NCI-H524 treated with DMSO at 0.1 percent for 48 hours (cell line): ENCODE measurements at places on chromosomes 1 and 21.

DNA sequence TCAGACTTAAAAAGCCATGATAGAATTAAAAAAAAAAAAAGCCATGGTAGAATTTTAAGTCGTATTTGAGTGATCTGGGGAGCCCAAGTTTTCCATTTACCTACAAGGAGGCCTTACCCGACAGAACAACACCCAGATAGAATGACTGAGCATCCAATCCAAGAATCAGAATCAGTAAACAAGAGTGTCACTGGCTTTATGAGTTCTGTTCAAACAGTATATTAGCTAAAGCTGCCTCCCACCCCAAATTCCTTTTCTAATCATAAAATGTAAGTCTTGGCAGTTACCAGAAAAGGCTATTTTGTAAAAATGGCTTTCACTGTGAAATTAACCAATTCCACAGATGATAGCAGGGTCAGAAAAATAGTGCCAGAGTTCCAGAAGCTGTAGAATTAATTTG is 1.2 kb downstream of the GTF2B start:
- DNase-seq, result no peak

GRCh38 chr1:176110203-176110602 is 96.9 kb downstream of the COP1 start:
- DNase-seq, result no peak

- DNase-seq, result no peak
Observed at GRCh38 chr1:184422490-184423233, 35.8 kb downstream of the C1orf21 start.

DNA sequence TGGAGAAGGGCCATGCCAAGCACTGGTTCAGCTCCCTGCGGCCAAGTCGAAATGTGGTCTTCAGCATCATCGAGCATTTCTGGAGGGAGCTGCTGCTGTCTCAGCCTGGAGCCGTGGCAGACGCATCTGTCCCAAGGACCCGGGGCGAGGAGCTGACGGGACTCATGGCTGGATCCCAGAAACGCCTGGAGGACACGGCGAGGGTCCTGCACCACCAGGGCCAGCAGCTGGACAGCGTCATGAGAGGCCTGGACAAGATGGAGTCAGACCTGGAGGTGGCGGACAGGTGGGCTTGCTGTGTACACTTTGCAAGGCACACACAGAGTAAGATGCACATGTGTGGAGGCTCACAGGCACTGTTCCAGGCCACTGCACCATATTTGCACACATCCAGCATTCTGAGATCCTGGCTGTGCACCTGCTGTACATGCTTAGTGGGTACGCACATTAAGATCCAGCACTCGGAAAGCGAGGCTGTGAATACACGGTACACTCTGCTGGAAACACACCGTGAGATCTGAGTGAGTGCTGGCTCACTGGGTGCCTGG is 12.8 kb downstream of the SNAP47 start:
- DNase-seq, result no peak

GRCh38 chr1:190608282-190608681 is 130.6 kb upstream of the BRINP3 start:
- no peak for DNase-seq

DNA sequence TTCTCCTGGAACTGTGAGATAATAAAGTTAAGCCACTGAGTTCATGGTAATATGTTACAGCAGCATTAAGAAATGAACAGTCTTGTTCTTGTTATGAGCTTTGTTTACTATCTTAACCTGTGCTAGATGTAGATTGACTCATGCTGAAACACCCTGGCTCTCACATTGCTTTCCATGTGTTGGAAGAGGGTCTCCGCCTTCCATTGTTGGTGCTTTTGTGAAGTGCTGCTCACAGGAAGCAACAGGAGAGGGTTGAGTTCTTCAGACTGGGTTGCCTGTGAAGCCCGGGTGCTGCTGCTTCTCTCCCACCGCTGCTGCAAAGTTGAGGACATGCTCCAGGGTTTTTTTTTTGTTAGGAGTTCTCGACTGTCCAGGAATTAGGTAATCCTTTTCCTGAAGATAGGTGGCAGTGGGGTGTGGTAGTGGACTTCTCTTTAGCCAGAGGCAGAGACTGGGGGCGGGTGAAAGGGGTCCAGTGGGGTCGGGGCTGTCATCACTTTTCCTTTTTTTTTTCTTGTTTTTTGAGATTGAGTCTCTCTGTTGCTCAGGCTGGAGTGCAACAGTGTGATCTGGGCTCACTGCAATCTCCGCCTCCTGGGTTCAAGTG is 28.7 kb upstream of the HMGN1 start:
- DNase-seq, result no peak

- DNase-seq, result no peak
Observed at GRCh38 chr1:107525961-107526360, 385.1 kb downstream of the NTNG1 start.

GRCh38 chr1:59218521-59219236 is 78.2 kb upstream of the FGGY start:
- DNase-seq, result no peak

DNA sequence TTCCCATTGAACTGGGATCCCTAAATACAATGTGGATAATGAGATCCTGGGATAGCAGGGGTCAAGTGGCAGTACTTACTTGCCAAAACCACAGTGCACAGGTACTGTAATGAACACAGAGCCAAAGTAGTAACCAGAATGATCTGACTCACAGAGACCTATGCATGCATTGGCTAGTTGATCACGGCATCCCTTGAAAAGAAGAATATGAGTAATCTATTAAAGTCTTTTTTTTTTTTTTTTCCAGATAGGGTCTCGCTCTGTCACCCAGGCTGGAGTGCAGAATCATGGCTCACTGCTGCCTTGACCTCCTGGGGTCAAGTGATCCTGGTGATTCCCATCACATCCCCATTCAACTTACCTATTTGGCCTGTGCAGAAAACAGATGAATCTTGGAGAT is 29.4 kb upstream of the EIF4G3 start:
- DNase-seq, result no peak

GRCh38 chr1:60636946-60637345 is 445.4 kb upstream of the NFIA start:
- DNase-seq, result no peak

DNA sequence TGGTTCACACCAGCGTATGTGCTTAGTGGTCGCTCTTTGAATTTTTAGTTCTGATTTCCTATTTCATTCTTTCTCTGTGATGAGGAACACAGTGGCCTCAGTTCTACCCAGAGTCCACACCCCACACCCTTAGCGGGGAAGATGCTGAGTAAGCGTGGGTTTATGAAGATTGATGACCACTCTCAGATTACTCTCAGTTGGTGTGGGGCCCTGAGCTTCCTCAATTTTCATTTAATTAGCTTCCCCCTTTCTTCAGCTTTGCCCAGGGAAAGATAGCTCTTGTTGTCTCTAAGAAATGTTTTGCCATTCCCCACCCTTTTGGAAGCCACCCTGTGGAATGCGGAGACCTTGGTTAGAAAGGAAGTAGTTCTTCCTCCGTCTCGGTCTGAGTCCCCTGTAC is 299.9 kb upstream of the PROX1 start:
- no peak for DNase-seq

- DNase-seq, result no peak
Observed at GRCh38 chr1:43441894-43442637, 11.7 kb downstream of the HYI start.

DNA sequence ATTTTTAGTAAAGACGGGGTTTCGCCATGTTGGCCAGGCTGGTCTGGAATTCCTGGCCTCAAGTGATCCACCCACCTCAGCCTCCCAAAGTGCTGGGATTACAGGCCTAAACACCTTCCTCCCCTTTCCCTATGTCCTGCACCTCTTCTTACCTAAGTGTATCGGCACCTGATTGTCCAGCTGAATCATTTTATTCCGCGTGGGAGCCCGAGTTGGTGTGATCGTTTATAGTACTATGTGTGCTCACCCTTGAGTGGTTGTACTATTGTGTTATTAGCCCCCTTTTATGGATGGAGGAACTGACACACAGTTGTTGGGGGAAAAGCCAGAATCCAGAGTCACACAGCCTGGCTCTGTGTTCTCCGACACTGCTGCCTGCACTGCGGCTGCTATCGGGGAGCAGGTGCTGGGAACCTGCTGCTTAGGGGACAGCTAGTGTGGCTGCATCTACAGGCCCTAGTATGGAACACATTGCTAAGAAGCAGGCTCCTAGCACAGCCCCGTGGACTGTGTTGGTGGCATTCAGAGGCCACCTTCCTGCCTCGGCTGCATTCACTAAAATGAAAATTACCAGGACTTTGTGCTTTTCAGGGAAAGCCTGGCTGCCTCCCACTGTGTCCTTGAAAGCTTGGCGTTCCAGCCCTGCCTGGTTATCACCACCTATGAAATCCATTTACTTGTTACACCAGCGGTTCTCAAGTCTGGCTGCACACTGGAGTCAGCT is 21.6 kb downstream of the ENO1 start:
- no peak for DNase-seq

DNA sequence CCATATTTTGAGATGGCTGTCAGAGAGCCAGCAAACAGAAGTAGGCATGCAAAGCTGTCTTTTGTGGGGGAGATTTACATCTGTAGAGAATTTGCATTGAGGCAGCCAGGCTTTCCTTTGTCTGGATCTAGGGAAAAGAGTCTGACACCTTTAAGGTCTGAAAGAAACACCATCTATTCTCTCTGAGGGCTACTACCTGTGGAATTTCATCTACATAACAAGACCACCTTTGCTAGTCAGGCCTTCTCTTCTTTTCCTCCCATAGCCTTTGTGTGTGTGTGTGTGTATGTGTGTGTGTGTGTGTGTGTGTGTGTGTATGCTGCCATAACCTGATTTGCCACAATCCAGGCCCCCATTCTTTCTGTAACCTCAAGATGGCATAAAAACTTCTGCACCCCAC is 28.4 kb upstream of the DMRTB1 start:
- DNase-seq, result no peak

- no peak for DNase-seq
Observed at GRCh38 chr1:245058436-245058835, 96.3 kb upstream of the KIF26B start.

GRCh38 chr1:180199018-180199417 is 31.0 kb upstream of the LHX4 start:
- no peak for DNase-seq

DNA sequence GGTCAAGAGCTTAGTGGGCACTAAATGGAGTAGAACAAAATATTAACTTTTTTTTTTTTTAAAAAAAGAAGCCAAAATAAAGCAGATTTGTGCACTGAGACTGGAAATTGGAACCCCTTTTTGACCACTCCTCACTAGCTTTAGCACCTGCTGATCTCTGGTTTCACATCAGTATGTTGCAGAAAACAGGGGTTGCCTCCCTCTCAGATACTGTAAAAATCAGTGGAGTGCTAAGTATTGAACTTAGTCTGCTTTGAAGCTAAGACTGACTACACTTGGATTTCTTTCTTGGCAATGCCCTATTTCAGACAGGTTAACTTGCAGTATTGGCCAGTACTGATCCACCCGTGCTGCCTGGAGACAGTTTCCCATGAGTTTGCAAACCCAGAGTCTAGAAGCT is 2.7 kb upstream of the KIAA0040 start:
- no peak for DNase-seq

GRCh38 chr1:178300352-178300699 is 196.4 kb downstream of the CLEC20A start:
- no peak for DNase-seq

DNA sequence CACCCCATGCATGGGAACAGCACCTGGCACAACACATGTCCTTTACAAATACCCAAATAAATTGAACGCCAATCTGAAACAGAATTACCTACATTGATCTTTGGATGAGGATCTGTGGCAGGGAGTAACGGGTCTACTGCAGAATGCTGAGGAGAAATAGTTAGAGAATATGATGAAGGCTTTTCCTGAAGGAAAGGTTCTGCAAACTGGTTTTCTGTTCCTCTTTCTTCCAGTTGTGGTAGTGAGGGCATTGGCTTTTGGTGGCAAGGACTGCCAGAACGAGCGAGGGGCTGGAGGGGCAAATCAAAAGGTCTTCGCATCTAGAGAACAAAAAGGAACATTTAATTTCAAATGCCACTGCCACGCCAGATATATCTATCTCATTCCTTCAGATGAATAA is 19.8 kb downstream of the CEP104 start:
- DNase-seq, result no peak

DNA sequence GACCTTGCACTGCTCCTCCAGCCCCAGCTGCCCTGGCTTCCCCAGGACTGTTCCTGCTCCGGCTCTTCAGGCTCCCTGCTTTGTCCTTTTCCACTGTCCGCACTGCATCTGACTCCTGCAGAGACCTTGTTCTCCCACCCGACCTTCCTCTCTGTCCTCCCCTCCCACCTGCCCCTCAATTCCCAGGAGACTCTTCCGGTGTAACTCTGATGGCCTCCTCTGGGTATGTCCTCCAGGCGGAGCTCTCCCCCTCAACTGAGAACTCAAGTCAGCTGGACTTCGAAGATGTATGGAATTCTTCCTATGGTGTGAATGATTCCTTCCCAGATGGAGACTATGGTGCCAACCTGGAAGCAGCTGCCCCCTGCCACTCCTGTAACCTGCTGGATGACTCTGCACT is 550 bp downstream of the ACKR1 start:
- no peak for DNase-seq

DNA sequence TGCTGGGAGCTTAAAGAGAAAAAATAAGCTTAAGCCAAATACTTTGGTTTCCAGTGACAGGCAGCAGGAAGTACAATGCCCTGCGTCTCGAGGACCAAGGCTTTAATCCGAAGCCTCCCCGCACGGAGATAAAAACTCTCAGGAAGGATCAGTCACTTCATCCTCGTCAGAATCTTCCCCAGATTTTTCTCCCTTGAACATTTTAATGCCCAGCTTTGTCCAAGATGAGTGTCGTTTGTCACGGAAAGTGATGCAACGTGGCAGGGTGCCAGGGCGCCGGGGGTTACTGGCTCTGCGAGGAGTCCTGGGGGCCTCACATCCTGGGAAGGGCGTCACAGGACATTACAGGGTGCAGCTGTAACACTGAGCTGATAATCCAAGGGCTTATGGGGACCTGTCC is 25.2 kb upstream of the PCBP3 start:
- peak; percentile 56 for DNase-seq

- DNase-seq, result no peak
Observed at GRCh38 chr1:211257826-211258225, 1.3 kb upstream of the RCOR3 start.

GRCh38 chr1:201183753-201184152 is 6.9 kb upstream of the IGFN1 start:
- no peak for DNase-seq

- no peak for DNase-seq
Observed at GRCh38 chr1:65698590-65698989, 94.1 kb upstream of the PDE4B start.

GRCh38 chr1:156095906-156096508 is 13.7 kb upstream of the MEX3A start:
- DNase-seq, result no peak

DNA sequence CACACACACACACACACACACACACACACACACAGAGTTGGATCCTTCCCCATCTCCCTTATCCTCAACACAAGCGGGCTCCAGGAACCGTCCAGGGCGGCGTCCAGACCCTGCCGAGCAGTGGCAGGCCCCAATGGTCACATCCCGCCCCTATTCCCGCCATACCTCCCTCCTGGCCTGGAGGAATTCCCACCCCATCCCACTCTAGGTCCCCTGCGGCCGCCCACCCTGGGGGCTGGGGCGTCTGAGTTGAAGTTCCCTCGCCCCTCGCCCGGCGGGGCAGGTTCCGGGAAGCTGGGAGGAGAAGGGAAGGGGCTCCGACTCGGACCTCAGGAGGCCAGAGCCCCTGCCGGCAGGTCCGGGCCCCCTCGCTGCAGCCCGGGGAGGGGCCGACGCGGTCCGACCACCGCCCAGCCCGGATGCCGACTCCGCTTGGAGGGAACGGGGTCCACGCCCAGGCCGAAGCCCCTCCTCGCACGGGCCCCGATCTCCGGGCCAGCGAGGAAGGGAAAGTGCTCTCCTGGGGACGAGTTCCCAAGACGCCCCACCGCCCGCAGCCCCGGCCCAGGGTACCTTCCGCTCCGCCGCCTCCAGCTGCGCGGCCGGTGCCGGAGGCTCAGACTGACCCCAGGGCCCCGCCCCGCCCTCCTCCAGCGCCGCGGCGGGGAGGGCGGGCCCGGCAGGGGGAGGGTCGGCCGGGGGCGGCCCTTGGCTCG is at the start of gene RHOC:
TSS of gene RHOC (minus strand) at position 623 of the 716 bp plus-strand sequence. CDS start 3,328 bp downstream, outside the sequence.
- DNase-seq, result no peak
